ENCODE measurements at places on chromosomes 3 and 15.

DNA sequence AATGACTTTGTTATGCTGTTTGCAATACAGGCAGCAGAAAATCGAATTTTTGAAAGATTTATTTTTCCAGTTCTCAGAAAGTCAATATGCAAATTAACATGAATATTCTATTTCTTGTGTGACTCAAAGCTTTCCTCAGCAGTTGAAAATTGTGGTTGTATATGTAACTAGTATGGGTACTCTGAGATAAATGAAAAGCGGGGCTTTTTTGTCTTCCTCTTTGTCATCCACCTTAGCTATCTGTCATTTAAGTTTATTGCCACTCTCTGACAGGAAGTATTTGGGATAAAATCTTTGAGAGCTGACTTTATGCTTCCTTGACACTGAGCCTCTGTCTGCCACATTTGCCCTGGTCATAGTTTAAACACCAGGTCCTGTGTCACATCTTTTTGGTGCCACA is 91.5 kb downstream of the ATG7 start:
- DNase-seq = no peak

- no peak for DNase-seq
These were observed 121.2 kb downstream of the TLE3 start for GRCh38 chr15:69976366-69976994.

- no peak for DNase-seq
These were observed 77.9 kb downstream of the PCSK6 start for GRCh38 chr15:101411581-101411980.

GRCh38 chr15:25450163-25450562 is 11.3 kb upstream of the UBE3A start:
- no peak for DNase-seq

DNA sequence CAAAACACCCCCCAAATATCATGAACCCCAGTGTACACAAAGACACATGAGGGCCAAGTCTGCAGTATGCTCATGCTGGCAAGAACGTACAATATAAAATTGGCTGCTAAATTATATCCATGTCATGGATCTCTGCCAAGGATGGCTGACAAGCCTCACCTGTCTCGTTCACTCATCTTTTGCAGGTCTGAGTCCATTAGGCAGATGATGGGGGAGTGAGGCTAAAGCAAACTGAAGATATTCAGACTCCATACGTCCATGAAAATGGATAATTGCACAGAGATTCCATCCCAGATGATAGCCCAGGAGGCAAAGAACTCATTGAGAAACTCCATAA is 122.3 kb upstream of the PTPRG start:
- no peak for DNase-seq

DNA sequence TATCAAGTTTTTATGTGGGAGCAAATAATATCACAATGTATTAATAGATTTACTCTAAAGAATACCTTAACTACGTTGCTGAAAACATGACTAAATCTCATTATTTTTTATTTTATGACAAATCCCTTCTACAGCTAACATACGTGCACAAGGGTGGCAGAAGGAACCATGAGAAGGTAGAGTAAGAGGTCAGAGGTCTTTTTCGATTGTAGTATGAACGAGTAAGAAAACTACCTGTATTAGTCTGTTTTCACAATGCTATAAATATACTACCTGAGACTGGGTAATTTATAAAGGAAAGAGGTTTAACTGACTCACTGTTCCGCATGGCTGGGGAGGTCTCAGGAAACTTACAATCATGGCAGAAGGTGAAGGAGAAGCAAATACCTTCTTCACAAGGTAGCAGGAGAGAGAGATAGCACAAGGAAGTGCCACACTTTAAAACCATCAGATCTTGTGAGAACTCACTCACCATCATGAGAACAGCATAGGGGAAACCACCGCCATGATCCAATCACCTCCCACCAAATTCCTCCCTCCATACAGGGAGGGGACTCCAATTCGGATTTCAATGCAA is 95.3 kb downstream of the SUCLG2 start:
- DNase-seq = no peak

GRCh38 chr15:92711457-92711831 is 55.9 kb upstream of the FAM174B start:
- no peak for DNase-seq

- no peak for DNase-seq
These were observed 1.7 kb downstream of the SLCO3A1 start for GRCh38 chr15:91855241-91855640.

- DNase-seq = no peak
These were observed 1.7 kb upstream of the HDGFL3 start for GRCh38 chr15:83209333-83209732.

DNA sequence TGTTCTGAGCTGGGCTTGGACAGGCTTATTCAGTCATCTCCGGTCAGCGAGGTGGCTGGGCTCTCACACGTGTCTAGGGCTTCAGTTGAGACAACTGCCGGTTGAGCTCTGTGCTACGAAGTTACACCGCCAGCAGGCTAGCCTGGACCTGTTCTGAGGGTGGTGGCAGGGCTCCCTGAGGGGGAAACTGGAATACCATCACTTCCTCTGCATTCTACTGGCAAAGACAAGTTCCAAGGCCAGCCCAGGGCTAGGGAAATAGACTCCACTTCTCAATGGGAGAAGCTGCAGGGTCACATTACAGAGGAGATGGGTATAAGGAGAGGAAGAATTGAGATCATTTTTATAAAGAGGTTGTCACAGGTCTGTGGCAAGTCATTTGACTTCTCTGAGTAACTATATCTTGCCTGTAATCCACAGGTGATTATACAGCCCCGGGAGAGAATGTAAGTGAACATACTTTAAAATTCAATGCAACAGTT is 106.8 kb upstream of the IL12A start:
- no peak for DNase-seq

- peak; percentile 3 for DNase-seq
These were observed 401 bp downstream of the SEC11A start for GRCh38 chr15:84715441-84716035.

DNA sequence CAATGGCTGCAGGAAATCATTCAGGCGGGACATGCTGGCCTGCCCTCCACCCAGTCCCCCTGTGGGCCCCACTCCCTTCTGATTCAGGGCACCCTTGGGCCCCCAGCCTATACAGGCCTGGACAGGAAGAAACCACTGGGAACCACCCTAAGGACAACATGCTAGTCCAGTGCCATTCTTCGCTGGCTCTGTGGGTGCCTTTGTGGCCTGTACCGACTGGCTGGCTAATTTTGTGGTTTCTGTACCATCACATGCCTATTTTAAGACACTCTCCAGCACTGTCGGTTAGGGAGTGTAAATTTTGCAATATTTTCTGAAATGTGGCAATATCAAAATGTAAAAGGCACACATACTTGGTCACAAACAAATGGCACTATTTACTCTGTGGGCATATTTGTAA is 61.4 kb upstream of the POLG start:
- peak; percentile 60 for DNase-seq

DNA sequence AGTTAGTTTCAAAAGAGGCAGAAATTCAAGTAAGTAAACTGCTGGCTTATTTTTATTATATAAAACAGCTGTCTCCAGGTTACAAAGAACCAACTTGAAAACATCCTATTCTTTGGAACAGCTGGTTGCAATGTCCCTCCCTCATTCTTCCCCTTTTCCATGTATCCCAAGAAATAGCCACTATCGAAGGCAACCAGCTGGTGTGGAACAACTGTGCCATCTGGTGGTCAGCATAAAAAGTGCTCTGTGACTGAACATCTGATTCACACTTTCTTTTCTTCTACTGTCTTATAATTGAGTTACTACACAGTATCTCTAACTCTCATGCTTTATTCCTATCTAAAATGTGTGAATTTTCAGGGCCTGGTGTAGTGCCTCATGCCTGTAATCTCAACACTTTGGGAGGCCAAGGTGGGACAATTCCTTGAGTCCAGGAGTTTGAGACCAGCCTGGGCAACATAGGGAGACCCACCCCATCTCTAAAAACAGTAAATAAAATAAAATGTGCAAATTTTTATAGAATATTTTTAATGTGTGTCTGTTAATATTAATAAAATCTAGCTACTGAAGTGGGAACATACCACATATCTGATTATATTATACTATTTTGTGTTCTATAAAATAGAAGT is 9.6 kb downstream of the OSBPL11 start:
- DNase-seq = peak; percentile 56

- no peak for DNase-seq
These were observed 159.2 kb upstream of the SLCO3A1 start for GRCh38 chr15:91694131-91694830.

DNA sequence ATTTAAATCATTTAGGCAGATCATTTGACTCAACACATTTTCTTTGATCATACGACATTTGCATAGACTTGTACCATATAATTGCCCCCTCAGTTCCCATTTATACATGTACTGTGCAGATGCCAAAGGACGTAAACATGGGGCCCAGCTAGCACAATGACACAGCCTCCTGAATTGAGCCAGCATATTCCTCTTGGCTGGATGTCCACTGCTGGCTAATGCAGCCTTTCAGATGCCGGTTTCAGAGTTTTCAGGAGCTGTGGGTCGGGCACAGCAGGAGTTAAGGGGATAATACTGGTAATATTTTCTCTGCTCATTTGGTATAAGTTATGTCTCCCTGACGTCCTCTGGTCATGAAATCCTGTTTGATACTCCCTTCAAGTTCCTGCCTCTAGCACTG is 39.4 kb downstream of the KAT2B start:
- no peak for DNase-seq

DNA sequence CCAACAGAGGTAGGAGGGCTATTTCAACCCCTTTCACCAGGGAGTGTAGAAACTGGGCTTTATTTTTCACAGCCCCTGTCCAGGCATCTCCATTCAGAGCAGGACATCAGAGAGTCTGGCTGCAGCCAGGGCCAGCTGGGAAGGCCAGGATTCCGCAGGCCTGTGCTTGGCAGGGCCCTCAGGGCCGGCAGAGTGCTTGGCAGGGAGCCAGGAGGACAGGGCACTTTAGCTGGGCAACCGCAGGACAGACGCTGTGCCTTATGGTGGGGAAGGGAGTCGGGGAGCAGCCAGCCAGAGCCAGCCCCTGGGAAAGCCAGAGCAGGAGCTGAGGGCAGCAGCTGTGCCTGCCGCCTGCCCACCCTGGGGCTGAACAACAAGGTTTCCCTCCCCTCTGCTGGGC is 34.5 kb upstream of the IQCF6 start:
- no peak for DNase-seq

GRCh38 chr3:102353148-102353547 is 81.7 kb upstream of the ZPLD1 start:
- DNase-seq = no peak

- no peak for DNase-seq
These were observed 17.7 kb downstream of the STARD9 start for GRCh38 chr15:42593143-42593542.
